ENCODE measurements at places on chromosomes 7 and 10.
A peak's percentile ranks its signal among the peaks of the same experiment; 100 is the strongest.

- DNase-seq = no peak
Measured at GRCh38 chr10:93126483-93127052, 52.9 kb downstream of the CYP26A1 start.

GRCh38 chr7:30237271-30237695 lies 47.1 kb upstream of the ZNRF2 start:
- DNase-seq = no peak

DNA sequence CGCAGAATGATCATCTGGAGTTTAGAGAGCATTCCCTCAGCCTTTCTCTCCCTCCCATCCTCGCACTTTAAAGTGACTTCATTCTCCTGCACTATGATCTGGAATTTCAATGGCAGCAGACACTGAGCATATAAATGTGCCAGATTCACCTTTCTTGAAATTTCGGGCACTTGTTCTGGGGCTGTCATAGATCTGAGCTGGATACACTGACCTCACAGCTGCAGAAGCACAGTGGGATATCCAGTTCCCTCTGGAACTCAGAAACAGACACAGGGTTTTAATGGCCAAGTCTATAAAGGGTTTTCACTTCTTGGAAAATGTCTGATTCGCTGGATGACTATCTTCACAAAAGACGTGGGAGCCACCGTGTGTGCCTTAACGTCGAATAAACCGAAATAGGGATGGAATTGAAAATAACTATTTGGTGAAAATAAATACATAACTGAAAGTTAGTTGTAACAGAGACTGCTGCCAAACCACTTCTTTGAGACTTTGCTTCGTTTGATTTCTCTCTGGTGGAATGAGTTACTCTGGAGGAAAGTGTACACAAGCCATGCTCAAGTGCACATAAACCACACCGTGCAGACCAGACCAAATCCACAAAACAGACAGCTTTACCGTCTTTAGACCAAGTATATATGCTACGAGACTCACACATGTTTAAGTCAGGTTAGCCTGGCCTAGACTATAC lies 126.1 kb downstream of the SVIL start:
- DNase-seq = no peak

- DNase-seq = no peak
Measured at GRCh38 chr7:143407287-143408251, 1.1 kb downstream of the EPHA1 start.

DNA sequence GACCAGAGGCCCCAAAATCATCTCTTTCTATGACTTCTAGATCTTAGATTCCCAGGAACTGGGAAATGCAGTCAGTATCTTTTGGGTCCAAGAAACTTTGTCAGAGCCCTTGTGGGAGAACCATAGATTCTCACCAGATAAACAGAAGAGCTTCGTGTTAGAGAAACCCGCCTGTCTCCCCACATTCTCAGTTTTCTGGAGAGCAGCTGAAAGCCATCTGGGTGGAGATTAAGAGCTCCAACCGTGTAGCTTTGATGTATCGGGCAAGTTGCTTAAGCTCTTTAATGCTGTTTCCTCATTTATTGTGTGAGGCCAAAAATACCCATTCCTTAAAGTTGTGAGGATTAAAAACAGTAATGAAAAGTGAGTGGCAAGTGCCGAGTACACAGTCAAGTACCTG lies 107.6 kb downstream of the WDR37 start:
- DNase-seq = no peak

- no peak for DNase-seq
Measured at GRCh38 chr7:155965010-155965409, 152.7 kb upstream of the SHH start.

GRCh38 chr7:121126801-121127534 lies 138.5 kb downstream of the CPED1 start:
- DNase-seq = peak; percentile 42

- DNase-seq = no peak
Measured at GRCh38 chr7:19106241-19107080, 11.0 kb downstream of the TWIST1 start.

DNA sequence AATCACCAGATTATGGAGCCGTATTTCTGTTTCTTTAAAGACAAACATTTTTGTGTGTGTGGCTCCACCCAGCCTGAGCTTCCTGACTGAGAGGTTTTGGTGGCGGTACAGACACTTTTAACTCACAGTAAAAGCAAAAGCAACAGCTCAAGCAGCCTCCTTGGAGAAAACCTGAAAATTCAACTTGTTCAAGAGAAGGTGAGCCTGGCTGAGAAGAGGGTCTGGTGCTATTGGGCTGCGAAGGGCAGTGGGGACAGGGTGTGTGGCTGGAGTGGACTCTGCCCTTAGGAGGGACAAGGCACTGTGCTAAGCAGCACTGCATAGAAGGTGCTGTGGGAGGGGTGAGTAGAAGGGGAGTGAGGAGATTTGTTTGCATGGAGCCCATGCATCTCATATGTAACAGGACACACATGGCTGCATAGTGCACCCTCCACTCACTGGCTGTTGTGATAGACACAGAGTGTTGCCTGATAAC lies at the start of gene GIMAP7:
Gene GIMAP7, plus strand, starts transcription at position 125 of the 475 bp plus-strand sequence. CDS start 5,103 bp downstream, outside the sequence.
- no peak for DNase-seq

DNA sequence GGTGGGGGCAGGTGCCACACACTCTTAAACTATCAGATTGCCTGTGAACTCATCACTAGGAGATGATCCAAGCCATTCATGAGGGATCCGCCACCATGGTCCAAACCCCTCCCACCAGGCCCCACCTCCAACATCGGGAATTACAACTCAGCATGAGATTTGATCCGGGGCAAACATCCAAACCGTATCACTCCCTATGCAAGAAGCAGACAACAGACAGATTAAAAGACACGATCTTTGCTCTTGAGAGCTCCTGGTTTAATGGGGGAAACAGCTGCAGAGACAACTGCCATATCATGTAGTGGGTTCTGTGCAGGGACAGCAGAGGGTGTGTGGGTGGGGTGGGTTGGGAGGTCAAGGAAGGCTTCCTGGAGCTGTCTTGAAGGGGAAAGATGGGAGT lies 123.6 kb downstream of the EMX2 start:
- DNase-seq = no peak

GRCh38 chr10:110491346-110491745 lies 6.4 kb upstream of the DUSP5 start:
- no peak for DNase-seq

GRCh38 chr7:43111630-43112458 lies 603 bp upstream of the HECW1 start:
- DNase-seq = no peak

All from DMS 273 treated with DMSO at 0.1 percent for 48 hours (cell line).